ENCODE measurements at places on chromosomes 11 and 22. TPM values are rescaled to one million over a fixed set of nuclear protein-coding genes. Genes with fewer than 3 reads are reported as not detected.

GRCh38 chr22:26033586-26033985 lies 135.7 kb upstream of the SEZ6L start:
- no peak for DNase-seq

CNIH2 gene
- 5.4 TPM for polyA plus RNA-seq

DNA sequence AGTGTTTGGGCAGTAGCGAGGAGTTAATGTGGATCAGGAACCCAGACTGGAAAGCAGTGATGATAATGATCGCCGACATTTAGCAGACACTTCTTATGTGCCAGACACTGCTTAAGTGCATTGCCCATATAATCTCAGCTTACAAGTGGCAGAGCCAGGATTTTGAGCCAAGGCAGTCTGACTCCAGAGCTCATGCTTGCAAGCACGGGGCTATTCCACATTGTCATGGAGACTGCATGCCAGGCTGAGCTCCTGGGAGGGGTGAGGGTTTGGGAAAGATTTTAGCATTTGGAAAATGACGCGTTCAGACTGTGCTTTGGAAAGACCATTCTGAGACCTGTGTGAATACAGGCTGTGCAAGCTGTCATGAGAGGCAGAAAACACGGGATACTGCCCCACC lies 302.7 kb downstream of the DDX10 start:
- DNase-seq: no peak

DNA sequence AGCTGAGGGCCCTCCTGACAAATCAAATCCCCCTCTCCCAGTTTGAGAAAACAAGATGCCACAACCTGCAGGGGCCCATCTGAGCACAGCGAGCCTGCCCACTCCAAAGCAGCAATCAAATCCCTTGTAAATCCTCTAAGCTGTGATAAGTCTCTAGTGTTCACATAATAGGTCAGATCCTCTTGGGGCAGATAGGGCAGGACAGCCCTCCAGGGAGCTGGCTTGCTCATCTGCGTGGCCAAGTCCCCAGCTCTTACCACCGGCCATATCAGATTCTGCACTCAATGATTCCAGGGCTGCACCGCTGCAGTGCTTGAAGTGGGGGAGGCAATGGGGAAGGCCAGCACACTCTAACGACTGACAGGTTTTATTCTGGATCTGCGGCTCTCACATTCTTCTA lies 29.6 kb upstream of the FLI1 start:
- no peak for DNase-seq

- no peak for DNase-seq
Observed at GRCh38 chr11:72238492-72239312, 5.3 kb downstream of the PHOX2A start.

DNA sequence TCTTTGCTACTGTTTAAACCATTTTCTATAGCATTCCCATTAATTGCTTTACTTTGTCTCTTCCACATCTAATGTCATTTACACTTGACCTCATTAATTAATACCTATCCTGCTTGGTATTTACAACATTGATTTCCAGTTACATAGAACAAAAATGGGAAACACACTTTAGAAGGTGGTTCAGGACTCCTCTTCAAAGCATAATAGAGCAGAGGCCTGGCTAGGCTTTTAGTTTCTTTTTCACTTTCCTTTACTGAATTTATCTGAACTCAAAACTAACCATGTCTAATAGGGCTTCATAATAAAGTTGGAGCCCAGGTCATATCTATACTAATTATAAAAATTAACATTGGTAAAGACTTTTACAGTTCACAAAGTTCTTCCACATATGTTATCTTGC lies 648.0 kb upstream of the KIRREL3 start:
- DNase-seq: no peak

GP1BB gene
- polyA plus RNA-seq: 2.9 TPM

PIWIL4 gene
- polyA plus RNA-seq: 4.7 TPM

DNA sequence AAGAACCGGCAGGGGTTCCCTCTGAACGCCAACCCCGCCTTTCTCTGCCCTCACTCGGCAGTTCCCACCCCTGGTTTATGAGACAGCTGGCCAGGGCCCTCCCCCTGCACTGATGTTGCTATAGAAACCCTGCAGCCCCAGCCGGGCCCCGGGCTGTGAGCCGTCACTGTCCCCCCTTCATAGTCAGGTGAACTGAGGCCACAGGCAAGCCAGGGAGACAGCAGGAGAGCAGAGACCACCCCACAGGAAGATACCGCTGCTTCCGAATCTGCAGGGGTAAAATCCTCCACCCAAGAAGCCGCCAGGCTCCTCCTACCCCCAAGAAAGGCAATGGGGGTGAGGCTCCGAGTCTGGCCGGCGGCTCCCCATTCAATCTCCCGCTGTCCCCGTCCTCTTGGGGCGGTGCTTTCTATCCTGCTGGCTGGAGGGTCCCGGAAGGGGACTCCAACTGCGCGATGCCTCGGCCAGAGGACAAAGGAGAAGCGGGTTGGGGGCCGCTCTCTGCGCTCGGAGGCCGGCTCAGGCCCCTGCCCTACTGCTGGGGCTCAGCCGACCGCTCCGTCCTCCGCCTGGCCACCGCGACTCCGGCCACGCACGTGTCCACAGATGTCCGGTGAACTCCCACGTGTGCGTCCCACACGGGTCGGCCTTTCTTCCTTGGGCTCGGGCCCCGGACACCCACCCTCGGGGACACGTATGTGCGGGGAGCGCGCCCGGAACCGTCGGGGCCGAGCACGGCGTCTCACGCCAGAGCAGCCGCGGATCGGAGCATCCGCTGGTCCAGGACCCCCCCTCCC lies 587 bp downstream of the SLC25A22 start:
- no peak for DNase-seq

ANGPTL5 gene
- polyA plus RNA-seq: not detected

GRCh38 chr11:79438631-79439409 lies 2.0 kb downstream of the TENM4 start:
- peak; percentile 30 for DNase-seq

- DNase-seq: no peak
Observed at GRCh38 chr11:9170450-9170849, 79.1 kb upstream of the SCUBE2 start.

GRCh38 chr11:95360377-95361075 lies 129.5 kb upstream of the SESN3 start:
- no peak for DNase-seq

IL17REL gene
- 0.08 TPM for polyA plus RNA-seq

DNA sequence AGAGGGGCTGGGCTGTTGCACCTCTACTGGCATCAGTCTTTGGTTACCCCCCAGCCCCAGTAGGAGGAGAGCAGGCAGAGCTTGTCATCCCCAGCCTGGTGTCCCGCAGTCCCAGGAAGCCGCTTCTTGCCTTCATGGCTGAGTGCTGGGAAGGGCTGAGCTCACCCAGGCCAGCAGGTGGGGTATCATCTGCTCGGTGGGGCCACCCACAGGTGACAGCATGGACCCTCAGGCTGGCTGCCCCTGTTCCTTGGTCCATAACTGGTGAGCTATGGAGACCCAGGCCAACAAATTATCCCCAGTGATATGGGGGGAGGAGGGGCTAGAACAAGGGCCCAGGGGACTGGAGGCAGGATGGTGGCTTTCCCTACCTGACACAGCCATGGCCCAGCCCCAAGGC lies 6.5 kb upstream of the RHOD start:
- DNase-seq: no peak

FGF3 gene
- not detected for polyA plus RNA-seq
